ENCODE measurements at places on chromosomes 11 and 22.

DNA sequence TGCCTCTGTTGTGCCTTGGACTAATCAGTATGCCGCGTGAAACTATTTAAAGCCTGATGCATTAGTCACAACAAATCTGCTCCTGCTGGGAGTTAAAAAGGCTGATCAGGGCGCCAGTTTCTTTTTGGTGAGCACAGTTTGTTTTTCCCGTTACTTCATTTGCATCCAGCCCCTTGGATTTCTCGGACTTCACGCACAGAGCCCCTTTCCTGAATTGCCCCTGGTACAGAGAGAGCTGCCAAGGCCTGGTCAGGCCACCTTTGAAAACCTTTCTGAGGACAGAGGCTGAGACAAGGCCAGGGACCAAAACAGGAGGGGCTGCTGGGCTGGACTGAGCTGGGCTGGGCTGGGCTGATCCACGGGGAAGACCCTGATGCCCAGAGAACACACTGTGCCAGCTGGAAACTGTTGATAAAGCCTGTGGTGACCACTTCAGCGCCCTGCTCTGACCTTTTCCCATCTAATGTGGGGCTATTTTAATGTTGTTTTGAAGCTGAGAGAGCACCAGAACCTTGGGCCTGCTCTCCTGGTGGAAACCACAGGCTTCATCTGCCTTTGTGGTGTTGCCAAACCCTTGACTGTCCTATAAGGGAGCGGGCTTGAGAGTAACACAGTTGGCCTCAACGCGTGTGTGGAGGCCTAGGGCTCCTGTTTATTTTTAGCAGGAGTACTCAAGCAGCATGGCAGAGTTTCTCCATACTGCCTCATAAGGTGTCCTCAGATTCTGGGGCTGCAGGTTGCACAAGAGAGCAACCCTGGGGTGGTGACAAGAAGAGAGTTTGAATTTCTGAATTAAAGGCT lies 44.2 kb downstream of the NAV2 start:
- DNase-seq = no peak

DNA sequence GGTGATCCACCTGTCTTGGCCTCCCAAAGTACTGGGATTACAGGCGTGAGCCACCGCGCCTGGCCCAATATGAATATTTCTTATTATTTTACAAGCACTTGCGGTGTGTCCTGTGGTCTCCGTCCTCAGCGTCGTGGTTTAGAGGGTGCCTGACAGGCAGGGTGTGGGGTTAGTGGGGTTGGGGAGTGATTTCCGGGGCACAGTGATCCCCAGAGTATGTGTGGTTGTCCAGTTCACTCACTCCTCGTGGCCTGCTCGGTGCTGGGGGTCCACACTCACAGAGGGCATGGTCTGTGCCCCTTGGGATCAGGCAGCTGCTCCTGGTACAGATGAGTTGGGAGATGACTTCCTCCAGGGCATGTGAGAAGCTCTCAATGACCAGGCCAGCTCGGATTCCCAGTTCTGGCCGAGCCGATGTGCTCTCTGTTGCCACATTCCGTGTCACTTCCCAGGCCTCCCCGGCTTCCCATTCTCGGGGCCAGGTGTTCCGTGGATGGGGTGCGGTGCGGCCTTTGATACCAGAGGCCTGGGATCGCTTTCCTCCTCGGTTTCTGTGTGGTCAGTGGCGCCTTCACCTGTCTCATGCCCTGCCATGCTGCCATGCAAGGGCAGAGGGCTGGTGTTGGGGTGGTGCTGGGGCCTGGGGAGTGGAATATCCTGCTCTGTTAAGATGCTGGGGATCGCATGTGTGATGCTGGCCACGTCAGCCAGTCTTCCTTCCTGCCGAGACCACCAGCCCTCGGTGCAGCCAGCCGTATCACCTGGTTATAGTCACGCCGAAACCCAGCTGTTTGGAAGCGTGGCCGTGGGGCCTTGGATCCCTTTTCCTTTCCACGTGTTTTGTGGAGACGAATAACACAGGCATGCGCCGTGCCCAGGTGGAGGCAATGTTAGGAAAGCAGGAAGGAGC lies 39.6 kb downstream of the PARVB start:
- no peak for DNase-seq

DNA sequence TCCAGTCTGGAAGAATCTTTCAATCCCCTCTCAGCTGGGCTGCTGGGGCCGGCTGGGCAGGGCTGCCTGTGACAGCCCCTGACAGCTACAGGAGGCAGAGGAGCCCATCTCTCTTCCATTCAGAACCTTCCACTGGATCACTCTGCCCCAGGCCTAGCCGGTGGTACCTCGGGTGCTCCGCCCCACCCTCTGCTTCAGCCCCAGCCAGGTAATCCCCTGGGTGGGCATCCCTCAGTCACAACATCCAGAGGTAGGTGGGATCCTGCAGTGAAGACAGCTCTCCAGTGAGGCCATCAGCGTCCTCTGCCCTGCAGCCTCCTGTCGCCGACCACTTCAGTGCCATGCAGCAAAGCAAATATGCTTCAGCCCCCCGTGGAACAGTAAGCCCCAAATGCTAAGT lies 223.7 kb downstream of the DSCAML1 start:
- no peak for DNase-seq

GRCh38 chr11:1557051-1557884 lies 14.8 kb downstream of the DUSP8 start:
- DNase-seq = no peak

- no peak for DNase-seq
Measured at GRCh38 chr11:95556011-95556341, 233.6 kb downstream of the FAM76B start.

DNA sequence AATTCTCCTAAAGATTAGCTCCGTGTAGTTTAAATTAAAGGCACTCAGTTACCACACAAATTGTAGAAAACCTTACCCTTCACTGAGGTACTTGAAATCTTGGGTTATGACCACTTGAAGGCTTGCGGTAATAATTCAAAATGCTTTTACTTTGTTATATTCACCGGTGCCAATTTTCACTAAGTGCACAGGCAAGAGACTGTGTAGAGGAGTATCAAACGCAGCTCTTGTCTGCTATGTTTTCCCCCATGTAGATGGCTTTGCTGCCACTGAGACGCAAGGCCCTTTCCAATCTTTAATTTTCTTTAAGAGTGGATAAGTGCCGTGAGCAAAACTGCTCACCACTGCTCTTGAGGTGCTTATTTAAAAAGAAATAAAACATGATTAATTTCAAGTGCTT lies 155.8 kb downstream of the CADM1 start:
- DNase-seq = no peak

DNA sequence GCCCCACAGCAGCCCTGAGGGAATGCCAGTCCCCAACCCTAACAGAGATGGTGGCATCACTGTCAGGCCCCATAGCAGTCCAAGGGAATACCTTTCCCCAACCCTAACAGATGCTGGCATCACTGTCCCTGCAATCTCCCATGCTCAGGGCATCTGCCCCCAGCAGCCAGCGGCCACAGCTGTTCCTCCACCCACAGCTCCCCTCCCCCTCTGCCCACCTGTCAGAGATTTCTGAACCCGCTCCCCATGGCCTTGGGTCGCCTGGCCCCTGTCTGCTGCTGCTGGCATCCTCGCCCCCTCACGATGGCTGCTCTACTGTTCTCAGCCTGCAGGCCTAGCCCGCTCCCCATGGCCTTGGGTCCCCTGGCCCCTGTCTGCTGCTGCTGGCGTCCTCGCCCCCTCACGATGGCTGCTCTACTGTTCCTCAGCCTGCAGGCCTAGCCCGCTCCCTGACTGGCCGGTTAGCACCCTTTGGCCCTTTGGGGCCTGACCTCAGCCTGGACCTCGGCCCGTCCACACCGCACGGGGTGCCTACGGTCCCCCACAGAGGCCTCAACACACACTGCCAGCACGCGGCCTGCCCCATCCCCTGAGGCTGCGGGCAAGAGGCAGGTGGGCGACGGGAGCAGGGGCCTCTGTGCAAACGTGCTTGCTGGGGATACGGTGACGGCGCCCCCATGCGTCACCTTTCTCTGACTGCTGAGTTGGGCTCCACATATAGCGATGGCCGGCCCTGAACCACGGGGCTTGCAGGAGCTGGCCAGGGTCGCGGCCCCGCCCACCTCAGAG lies 20.7 kb downstream of the CHID1 start:
- DNase-seq = no peak

- no peak for DNase-seq
Measured at GRCh38 chr11:64875369-64876228, 2.8 kb downstream of the EHD1 start.

GRCh38 chr11:41713030-41713429 lies 253.6 kb upstream of the LRRC4C start:
- DNase-seq = no peak

DNA sequence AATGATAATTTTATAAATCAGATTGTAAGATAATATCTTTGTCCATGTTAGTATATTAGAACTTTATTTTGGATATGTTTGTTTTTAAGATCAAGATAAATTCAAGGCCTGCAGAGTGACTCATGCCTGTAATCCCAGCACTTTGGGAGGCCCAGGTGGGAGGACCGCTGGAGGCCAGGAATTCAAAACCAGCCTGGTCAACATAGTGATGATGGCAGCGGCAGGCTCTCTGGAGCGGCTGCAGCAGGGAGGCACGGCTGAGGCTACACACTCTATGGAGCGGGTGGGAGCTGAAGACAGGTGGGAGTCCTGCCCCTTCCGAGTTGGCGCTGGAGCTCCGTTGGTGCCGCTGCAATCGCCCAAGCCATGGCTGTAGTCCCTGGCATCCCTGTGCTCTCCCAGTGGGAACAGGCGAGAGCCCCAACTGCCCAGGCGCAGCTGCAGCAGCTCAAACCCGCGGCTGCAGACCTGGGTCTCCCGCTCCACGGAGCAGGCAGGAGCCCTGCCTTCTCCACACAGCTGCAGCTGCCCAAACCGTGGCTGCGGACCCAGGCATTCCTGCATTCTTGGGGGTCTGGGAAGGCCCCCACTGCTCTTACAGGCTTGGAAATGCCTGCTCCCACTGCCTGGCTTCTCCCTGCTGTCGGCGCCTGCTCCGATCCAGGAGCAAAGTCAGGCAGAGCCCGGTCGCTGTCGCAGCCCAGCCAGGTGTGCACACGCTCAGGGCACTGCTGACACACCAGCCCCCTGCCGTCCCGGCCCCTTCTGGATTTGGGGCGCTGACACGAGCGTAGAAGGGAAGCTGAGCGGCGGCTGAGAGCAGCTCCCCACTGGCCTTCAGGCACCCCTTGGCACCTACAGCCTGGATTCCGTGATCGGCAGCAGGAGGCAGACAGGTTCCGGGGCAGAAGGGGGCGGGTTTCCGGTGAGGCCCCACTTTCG lies 16.7 kb downstream of the C11orf54 start:
- DNase-seq = no peak

- DNase-seq = no peak
Measured at GRCh38 chr11:70552167-70553150, 154.1 kb downstream of the CTTN start.

Data from SW 1271 (cell line).